Right cardiac atrium (tissue), 5 donors: ENCODE measurements at places on chromosomes 2 and 18. TPM values are rescaled to one million over a fixed set of nuclear protein-coding genes. Genes with fewer than 3 reads are reported as not detected.
A peak's percentile ranks its signal among the peaks of the same experiment; 100 is the strongest.

DNA sequence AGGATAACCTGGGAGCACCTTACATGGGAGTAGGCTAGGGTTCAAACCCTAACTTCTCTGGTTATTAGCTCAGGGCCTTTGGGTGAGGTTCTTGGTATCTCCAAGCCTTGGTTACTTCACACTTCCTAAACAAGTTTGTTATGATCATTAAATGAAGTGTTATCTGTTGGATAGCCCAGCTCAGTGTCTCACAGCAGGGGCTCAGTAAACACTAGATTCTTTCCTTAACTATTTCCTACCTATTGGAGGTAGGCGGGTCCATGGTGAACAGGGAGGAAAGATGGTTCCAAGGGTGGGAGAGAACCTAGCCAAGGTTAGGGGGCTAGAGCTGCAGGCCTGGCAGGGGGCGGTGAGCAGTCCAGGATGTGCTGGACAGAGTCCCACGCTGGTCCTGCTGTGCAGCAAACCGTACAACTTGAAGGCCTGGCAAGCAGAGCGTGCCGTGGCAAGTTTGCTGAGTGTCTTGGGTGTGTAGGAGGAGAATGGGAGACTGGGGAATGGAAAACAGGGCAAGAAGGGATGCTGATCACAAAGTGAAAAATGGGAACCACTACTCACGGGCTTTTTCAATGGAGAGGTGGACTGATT is 259.1 kb downstream of the PRKCE start:
- no peak for DNase-seq

DNA sequence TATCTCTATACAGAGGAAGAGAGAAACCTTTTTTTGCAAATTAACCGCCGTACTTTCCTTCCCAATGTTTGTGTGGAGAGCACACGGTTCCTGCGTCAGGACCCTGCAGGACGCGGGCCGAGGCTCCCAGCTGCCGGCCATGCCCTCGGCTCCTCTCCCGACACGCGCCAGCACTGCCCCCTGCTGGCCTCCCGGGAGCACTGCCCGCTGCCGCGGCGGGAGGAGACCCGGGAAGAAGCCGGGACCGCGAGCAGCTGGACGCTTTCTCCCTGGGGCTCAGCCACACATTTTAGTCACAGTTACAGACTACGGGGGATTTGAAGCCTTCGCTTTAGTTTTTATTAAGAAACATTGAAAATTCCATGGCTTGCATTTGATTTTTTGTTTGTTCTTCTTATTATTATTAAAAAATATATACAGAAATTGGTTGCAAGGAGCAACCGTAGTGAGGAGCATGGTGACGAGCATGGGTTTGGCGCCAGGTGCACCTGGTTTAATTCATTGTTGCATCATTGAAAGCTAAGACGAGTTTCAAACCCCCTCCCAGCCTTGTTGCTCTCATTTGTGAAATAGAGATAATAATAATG is 401.2 kb downstream of the GALR1 start:
- peak; percentile 91 for DNase-seq

GRCh38 chr2:142825861-142826260 is 51.6 kb upstream of the KYNU start:
- no peak for DNase-seq

The IL36G gene
- total RNA-seq: not detected

GRCh38 chr2:216119986-216120385 is 10.8 kb downstream of the XRCC5 start:
- no peak for DNase-seq

DNA sequence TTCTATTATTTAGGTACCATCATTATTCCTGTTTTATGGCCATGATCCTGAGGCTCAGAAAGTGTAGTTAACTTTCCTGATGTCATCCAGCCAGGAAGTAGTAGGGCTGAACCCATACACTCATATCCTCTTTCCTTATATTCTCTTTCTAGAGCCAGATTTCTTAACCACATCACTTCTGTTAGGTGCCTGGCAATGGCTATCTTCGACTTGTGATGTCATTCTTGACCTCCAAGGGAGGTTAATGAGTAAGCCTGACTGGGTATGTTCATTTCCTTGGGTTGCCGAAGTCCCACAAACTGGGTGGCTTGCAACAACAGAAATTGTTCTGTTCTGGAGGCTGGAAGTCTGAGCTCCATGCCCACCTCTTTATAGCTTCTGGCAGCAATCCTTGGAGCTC is 43.4 kb downstream of the ITGB6 start:
- DNase-seq: no peak

The TGFBRAP1 gene
- 9.9 TPM for total RNA-seq

DNA sequence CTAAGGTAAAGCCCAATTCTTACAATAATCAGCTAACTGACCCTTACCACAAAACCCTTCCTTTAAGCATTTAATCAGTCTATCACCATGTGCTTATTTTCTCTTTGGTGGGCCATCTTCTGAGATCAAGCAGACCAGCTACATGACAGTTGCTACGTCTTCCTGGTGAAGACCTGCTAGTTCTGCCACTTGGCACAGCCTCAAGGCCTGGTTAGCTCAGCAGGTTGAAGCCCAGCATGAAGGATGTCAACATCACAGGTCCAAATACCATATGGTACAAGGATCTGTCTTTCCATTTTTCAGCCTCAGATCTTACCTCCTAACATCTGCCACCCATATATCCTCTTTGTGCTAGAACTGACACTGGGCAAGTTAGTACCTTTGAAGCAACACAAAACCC is 636.9 kb downstream of the LRP1B start:
- DNase-seq: no peak

DNA sequence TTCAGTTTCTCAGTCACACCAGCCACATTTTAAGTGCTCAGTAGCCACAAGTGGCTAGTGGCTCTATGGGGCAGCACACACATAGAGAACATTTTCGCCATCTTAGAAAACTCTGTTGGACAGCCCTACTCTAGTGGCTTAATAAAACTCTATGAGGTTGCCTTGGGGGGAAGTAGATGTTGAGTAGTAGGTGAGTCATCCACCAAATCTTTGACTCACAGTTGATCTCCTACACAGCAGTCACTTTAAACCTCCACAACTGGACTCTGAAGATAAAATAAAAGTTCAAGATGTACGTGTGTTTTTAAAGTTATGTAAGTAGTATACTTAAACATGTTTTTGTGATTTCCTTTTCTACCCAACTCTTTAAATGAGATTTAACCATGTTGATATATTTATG is 379.0 kb downstream of the SETBP1 start:
- DNase-seq: no peak

The ACOXL gene
- total RNA-seq: not detected

- no peak for DNase-seq
Measured at GRCh38 chr18:22872900-22873537, 60.1 kb upstream of the RBBP8 start.

The CCDC150 gene
- 1.6 TPM for total RNA-seq

The CDC42EP3 gene
- 80.4 TPM for total RNA-seq

- DNase-seq: no peak
Measured at GRCh38 chr2:112793449-112793978, 9.2 kb upstream of the IL1A start.

DNA sequence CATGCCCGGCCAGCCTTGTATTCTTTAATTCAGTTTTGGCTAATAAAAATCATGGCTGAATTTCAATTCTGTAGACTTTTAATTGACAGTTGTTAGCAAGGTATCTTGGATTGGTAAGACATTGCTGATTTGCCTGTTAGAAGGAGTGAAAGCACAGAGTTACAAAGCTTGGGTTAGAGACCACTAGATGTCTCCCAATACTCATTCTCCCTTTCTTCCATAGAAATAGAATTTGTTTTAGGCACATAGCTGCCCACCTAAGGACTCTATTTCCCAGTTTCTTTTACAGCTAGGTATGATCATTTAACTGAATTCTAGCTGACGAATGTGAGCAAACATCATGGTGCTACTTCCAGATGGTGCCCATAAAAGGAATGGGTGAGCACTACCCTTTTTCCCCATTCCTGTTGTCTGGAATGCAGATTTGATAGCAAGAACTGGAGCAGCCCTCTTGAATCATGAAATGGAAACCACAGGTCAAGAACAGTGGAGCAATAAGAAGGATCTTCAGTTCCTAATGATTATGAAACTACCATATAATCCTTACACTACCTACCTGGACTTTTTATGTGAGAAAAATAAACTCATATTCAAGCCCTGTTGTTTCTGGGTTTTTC is 17.5 kb downstream of the PECR start:
- no peak for DNase-seq

The CROCC2 gene
- total RNA-seq: not detected

- DNase-seq: no peak
Measured at GRCh38 chr2:151616760-151617339, 117.4 kb downstream of the NEB start.

GRCh38 chr18:4870177-4870773 is 326.8 kb downstream of the AKAIN1 start:
- DNase-seq: no peak
